ENCODE measurements at places on chromosomes 12 and 14.

- no peak for DNase-seq
Observed at GRCh38 chr14:70186900-70187451, 1.8 kb downstream of the SLC8A3 start.

DNA sequence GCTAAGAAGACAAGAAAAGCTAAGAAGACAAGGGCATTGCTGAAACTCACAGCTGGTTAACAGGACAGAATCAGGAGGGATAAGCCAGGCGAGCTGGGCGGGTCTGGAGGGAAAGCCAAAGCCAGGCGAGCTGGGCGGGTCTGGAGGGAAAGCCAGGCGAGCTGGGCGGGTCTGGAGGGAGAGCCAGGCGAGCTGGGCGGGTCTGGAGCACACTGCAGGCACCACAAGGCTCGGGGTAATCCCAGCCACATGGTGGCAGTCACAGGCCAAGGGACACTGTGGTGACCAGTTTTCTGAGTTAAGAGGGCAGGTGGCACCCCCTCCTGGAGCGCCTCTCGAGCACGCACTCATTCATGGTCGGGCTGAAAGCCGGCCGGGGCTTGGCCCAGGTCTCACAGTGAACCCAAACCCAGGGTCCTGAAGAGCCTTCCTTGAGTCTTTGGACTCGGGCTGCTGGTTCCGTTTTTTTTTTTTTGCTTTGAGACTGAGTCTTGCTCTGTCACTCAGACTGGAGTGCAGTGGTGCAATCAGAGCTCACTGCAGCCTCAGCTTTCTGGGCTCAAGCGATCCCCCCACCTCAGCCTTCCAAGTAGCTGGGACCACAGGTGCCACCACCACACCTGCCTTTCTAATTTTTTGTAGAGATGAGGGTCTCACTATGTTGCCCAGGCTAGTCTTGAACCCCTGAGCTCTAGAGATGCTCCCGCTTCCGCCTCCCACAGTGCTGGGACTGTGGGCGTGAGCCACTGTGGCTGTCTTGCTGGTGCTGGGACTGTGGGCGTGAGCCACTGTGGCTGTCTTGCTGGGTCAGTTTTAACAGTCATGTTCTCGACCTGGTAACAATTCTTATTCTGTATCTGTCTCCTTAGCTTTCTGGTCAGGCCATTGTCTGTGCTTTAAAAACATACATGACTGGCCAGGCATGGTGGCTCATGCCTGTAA, 40.2 kb downstream of the HSP90AA1 start:
- DNase-seq: peak; percentile 24

GRCh38 chr14:98347686-98348085, 924.3 kb downstream of the BCL11B start:
- DNase-seq: no peak

- peak; percentile 9 for DNase-seq
Observed at GRCh38 chr12:61546296-61546695, 713.9 kb upstream of the USP15 start.

DNA sequence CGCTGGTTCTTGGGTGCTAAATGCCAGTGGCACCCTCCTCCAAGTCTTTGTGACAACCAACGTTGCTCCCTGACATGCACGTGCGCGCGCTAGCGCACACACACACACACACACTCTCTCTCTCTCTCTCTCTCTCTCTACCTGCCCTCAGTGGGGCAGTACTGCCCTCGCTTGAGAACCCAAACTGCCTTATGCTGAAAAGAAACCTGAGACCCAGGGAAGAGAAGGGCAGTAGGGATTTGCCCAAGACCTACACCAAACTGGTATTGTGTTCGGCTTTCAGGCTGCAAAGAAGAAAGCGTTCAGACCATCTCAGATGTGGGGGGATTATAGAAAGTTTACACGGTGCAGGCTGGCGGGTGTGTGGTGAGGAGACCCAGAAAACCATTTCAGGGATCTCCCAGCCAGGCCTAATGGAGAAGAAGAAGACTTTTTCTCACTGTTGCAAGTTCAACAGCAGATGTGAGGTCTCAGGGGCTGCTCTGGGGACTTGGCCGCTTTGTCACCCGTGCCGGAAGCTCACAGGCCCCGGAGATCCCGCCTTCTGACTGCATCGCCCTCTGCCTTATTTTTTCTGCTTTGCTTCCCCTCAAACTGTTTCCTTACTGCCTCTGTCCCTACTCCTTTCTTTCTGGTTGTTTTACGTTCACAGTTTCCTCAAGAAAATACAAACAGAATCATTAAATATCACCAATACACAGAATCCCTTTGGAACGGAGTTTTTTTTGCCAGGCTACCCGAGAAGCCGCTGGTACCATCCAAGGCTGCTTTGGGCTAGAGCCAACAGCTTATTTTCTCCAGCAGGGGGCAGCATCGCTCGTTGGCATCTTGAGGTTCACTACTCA, 82.4 kb downstream of the PPM1A start:
- DNase-seq: peak; percentile 69

DNA sequence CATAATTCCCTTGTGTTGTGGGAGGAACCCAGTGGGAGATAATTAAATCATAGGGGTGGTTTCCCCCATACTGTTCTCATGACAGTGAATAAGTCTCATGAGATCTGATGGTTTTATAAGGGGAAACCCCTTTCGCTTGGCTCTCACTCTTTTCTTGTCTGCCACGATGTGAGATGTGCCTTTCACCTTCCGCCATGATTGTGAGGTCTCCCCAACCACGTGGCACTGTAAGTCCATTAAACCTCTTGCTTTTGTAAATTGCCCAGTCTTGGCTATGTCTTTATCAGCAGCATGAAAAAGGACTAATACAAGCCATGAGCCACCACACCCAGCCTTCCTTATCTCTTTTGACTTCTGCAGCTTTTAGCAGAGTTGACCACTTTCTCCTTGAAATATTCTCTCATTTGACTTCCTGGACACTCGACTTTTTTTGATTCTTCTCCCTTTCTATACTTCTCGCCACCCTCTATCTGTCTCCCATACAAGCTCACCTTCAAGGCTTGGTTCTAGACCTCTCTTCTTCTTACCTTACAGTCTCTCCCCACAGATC, 2.3 kb downstream of the MTERF2 start:
- no peak for DNase-seq

DNA sequence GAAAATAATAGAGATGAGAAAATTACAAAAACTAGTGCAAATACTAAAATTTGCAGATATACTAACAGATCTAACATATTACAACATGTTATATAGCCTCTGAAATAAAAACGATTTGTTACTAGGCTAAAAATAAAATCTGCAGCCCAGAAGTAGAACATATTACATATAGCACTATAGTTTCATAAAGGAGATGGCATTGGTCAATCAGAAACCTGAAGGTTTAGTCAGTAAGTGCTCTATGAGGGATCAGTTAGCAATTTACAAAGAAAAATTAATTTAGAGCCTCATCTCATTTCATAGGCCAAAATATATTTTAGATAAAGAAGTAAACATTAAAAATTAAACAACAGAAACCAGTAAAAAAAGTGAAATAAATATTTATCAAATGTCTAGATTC, 41.0 kb downstream of the IFNG-AS1 start:
- no peak for DNase-seq

DNA sequence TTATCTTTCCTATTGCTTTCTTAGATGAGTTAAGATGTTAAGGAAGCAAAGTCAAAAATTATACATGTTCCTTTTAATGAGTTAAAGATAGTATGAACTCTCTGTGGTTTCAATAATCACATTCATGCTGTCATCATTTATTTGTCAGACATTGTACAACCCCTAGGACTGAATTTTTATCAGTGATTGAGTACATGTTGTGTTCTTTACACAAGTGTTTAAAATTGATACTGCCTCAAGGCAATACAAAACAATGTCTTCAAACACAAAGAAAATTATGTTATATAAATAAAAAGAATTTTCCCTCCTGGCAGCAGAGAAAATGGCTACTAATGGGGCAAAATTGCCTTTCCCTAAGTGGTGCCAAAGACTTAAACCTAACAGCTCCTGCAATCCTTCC, 34.6 kb upstream of the KCNJ8 start:
- no peak for DNase-seq

GRCh38 chr12:55718015-55718414, 2.2 kb downstream of the BLOC1S1 start:
- DNase-seq: no peak

GRCh38 chr14:105212541-105213300, 31.6 kb upstream of the NUDT14 start:
- DNase-seq: no peak

DNA sequence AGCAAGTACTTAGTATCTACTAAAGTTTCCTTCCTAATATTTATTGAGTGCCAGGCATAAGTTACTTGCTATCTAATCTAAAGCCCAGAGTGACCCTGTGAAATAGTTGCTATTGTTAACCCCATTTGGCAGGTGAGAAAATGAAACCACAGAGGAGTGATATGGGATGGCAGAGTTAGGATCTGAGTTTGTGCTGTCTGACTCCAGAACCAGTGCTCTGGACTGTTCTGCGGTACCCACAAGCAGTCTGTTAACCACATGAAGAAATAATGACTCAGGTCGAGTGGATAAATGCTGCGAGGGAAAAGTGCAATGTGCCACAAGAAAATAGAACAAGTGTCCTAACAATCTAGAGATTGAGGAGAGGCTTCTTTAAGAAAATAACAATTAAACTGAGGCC, 60.7 kb upstream of the GZMB start:
- no peak for DNase-seq

DNA sequence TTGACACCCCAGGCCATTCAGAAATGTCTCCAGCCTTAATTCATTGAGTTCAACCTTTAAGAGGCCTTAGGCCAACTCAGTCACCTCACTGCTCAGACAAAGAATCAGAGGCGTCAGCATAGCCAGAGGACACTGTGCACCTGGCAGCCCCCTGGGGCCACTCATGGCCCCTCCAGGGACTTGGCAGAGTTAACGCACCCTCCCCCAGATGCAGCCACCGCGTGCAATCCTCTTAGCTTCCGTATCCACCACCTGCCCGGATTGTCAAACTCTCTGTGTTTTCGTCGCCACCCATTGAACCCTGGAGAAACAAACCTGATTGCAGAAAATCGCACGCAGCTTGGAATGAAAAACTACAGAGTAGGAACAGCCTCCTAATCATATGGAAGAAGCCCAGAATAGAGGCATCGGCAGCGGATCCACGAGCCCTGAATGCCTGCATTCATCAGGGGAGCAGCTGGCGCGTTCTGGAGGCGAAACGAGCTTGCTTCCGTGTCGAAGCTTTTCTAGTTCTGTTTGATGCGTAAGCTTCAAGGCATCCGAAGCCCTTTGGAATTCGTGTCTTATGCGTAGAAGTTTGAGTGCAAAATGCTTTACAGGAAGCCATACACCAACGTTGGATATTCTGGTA, 22.4 kb downstream of the BRI3BP start:
- DNase-seq: no peak
